ENCODE measurements at places on chromosomes 1 and 21.

DNA sequence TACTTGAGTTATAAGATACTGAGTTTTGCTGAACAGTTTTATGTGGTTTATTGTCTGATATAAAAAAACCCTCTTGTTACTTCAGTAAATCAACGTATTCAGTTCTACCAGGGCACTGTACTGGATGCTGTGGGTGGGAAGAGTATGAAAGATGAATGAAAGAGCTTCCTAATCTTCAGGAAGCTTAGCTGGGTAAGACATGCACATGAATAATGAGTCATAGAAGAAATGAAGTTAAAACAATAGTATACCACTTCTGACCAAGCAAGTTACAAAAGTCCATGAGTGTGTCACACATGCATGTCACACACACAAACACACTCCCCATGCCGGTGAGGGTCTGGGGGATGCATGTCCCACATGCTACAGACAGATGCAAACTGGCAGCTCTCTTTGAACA lies 105.9 kb downstream of the SIPA1L2 start:
- no peak for DNase-seq

DNA sequence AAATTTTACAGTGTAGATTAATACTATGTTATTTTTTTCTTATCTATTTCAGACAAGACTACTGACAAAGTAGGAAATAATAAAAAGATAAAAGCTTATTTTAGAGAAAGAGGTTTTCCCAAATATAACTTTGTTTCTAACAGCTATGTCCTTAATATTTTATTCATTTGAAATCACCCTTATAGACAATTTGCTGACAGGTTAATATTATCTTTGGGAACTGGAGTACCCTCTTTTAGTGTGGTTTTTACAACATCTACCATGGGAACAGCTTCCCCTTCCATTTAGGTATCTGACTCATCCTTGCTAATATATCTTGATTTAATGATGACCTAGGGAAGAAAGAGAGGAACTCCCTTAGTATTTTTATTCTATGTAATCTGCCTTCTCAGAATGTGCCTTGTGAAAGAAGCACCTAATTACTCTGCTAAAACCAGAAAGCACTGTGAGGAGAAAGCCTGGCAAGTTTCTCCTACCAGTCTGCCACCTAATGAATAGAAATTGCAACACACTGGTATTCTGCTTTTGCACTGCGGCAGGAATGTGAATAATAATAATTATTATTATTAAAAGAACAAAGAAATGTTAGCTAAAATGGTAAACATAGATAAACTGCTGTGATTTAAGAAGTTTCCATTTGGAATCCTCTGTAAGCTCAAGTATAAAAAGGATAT lies 192.8 kb downstream of the PDE4B start:
- DNase-seq, result no peak

- DNase-seq, result no peak
These were observed 38.7 kb upstream of the TMEM51 start for GRCh38 chr1:15114884-15115283.

GRCh38 chr1:5125208-5125607 lies 470.8 kb downstream of the AJAP1 start:
- DNase-seq, result no peak

- no peak for DNase-seq
These were observed 364.8 kb downstream of the CEP170 start for GRCh38 chr1:242890192-242890741.

DNA sequence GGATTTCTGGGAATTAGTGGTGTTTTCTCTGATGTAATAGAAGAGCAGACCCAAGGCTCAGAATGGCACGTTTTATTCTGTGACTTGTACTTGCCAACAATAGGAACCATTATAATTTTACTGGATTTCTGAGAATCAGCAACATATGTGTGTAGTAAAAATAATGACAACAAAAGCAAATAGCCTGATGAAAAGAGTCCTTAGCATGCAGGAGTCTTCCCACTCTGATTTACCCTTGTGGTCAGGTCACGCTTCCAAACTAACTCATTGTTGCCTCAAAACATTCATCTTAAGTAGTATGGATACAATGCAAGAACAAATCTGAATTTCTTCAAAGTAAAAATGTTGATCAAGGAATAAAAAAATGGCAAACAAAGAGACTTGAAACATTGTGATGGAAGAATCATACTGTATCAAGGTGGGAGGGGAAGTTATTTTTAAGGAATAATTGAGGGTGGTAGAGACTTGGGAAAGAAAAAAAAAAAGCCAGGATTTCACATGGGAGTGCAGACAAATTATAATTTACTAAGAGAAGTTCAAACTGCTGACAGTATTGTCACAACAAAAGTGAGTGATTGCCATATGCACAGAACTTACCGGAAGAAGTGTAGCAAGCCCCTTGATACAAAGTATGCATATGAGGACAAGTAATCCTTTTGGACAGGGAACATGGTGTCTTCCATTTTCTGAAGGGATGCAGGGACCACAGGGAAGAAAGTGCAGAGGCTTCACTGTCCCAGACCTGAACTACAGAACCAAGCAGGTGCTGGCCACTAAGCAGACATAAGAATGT lies 31.2 kb upstream of the RGL1 start:
- no peak for DNase-seq

DNA sequence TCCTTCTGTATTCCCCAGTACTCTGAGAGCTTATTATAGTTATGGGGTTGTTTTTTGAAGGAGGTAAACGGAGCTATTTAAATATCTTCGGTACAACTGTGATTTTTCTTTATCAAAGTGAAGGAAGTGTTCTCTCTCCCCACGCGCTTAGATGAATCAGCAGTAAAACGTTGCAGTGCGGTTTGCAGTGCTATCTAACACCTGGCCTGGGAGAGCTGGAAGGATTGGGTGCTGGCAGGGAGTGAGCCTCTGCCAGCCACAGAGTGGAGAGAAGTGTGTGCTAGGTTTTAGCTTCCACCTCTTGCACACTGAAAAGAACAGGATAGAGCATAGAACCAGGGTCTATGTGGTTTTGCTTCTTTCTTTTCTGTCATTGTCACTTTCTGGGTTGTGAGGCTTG lies 165.9 kb downstream of the SDCCAG8 start:
- peak; percentile 9 for DNase-seq

DNA sequence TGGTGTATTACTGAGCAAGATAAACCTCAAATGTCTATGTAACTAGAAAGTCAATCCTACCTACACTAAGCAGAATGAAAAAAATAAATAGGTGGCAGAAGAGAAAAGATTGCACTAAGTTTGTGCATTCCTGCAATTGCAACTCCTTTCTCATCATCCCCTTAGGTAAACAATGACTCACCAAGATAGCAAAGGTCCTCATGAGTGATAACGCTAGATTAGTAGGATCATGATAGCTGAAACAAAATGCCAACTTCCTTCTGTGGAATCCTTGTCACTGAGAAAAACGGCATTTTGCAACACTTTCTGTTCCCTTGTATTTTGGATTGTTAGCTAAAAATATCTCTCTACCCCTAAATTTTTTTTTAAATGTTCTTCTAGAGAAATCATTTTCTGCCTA lies 20.0 kb upstream of the FCER1A start:
- DNase-seq, result no peak

DNA sequence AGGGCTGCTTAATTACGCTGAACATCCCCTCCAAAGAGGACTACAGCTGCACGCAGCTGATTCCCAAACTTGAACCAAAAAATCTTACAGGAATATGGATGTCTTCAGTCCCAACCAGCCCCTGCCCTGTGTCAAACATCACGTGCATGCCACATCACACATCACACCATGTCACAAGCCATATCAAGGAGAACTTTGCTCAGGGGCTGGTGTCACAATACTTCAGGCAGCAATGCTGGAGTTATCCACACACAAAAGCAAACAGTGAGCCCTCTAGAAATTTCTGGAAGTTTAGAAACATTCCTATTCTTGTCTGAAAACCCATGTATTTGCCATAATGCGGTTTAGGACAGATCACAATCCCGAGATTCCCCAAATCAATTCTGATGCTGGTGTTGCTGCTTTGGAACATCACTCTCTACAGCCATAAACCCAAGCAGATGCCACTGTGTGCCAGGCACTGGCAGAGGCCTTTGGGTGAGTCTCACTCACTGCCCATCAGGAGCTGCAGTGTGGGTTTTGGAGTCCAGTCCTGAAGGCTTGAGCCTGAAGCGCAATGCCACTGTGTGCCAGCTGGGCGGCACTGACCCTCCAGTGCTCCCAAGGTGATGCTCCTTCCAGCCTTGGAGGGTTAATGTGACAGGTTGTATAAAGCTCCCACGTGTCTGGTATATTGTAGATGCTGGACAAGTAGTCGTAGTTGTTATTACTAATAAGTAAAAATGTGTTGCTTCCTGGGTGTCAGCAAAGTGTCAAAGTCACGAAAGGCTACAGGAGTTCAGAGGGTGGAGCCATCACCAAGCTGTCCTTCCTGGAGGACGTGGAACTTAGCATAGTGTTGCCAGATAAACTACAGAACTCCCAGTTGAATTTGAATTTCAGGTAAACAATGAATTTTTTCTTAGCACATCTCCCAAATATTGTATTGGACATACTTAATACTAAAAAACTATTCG lies 20.1 kb upstream of the EFNA1 start:
- DNase-seq, result no peak

GRCh38 chr21:40049031-40049930 lies 182.0 kb downstream of the PCP4 start:
- peak; percentile 82 for DNase-seq

GRCh38 chr1:26405281-26405915 lies 5.2 kb upstream of the LIN28A start:
- no peak for DNase-seq

- no peak for DNase-seq
These were observed 17.9 kb downstream of the SLC9A1 start for GRCh38 chr1:27136998-27137542.

- DNase-seq, result no peak
These were observed 66.3 kb upstream of the PPP2R5A start for GRCh38 chr1:212218911-212219310.

DNA sequence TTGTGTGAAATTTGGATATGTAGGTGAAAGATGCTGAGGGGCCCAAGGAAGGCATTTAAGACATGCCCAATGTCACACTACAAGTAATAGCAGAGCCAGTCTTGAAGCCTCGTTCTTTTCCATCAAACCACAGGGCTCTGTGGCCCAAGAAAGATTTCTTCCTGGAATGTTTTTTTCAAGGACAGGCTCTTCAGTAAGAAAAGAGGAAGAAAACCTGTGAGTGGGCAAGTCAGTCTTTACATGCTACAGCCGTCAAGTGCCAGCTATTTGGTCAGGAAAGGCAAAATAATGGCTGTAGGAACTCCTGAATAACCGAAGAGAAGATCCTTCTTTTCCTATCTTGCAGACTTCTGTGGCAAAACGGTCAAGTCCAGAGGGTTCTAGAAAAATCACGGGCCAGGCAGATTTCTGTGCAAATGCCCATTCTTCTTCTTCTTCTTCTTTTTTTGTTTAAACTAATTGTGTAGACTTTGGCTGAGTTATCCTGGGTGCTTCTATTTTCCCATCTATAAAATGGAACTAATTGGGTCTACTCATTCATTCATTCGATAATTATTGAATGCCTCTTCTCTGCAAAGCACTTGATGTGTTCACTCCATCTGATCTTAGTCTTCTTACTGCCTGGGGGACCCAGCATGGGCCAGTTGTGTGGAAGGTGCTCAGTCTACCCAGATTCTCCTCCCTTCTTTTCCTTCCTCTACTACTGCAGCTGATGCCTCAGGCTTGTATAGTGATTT lies 1.9 kb upstream of the ID3 start:
- DNase-seq, result no peak

DNA sequence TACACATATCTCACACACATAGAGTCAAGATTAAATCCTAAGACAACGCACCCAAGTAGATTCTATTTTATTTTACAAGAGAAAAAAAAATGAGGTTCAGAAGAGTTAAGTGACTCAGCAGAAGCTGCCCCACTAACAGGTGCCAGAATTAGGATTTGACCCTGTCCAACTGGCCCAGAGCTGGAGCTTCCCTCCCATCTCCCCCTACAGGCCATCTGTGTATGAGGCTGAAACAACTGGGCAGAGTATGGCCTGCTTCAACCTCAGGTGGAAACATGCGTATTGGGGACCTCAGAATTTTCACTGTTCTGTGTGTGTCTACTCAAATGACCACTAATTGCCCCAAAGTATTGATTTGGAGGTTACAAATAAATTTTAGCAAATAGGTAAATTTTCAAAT lies 29.9 kb downstream of the PSMG1 start:
- DNase-seq, result no peak

DNA sequence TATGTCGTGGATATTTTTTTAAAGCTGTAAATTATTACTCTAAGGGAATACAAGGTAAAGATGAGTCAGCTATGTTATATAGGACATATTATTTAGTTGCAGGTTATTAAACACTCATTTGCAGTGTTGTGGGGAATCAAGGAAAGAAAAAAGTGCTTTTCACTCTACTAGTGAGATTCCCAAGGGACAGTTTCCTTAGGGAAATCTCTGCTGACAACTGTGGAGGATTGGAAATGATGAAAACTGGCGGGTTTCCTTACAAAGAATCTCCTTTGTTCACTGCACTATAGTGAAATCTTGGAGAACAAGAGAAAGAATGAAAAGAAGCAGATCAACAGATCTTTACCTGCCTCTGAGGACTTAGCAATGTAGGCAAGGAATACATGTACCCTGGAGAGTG lies 24.5 kb upstream of the TRIM45 start:
- DNase-seq, result no peak

DNA sequence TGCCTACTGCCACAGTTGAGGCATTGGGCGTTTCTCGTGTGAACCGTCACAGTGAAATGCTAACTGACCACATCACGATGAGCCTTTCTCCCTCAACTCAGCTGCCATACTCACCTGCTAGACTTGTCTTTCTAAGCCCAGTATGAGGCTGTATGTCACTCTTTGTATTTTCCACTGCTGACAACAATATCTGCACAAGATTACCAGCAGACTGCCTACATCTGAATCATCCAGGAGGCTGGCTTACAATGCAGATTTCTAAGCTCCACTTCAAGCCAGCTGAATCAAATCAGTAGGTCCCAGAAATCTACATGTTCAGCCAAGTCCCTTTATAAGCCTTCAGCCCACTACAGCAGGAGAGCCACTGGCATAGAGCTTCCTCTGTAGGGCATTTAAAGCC lies 355.0 kb upstream of the DUSP10 start:
- DNase-seq, result no peak

DNA sequence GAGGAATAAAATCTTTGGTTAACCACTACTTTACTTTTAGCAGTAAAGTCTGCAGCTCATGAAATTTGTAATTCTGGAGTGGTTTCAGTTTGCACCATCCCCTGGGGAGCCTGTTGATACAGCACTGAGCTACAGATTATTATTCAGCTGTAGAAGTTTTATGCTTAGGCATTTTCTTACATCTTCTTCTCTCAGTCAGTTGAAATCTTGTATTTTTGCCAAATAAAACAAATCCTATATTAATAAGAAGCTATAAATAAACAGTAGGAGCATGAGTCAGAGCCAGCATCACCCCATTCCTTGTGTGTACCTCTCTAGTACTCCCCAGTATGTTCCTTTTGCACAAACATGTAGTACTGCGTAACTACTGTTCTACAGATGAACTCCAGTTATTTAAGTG lies 118.9 kb downstream of the ATF6 start:
- DNase-seq, result no peak

- no peak for DNase-seq
These were observed 220.3 kb upstream of the NFIA start for GRCh38 chr1:60861961-60862567.

- DNase-seq, result no peak
These were observed 146.3 kb upstream of the C8B start for GRCh38 chr1:57112148-57112547.

Data from NCI-H187 (cell line).